ENCODE measurements at places on chromosomes 7 and 10.
A peak's percentile ranks its signal among the peaks of the same experiment; 100 is the strongest.

DNA sequence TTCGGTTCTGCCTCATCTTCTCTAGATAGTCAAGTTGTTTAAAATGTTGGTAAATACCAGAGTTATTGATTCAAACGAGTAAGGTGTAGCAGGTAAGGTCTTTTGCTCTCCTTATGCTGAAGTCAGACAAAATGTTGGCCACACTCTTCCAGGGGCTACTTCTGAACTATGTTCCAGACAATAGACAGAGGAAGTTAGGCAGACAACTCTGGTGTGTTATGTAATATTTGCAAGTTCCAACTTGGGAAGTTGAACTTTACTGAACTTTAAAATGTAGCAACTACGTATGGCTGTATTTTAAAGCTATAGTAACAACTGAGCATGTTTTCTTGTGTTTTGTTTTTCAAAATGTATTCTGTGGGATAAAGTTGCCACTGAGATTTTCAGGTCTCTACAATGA, 125.7 kb upstream of the NEBL start:
- DNase-seq: no peak

DNA sequence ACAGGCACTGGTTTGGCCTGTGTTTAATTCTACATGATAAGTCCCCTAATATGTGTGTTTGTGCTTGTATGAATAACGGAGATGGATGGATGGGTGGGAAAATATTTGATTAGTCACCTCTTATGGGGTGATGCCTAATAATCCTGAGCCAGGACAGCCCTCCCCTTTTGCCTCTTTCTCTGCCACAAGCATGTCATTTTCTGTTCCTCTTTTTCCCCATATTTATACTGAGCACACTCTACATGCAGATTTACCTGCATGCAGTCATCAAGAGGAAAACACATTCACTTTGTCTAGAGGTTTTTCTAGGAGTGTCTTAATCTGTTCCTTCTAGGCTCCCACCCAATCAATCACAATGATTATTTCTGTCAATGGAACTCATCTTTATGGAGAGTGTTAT, 111.6 kb upstream of the TBX20 start:
- no peak for DNase-seq

DNA sequence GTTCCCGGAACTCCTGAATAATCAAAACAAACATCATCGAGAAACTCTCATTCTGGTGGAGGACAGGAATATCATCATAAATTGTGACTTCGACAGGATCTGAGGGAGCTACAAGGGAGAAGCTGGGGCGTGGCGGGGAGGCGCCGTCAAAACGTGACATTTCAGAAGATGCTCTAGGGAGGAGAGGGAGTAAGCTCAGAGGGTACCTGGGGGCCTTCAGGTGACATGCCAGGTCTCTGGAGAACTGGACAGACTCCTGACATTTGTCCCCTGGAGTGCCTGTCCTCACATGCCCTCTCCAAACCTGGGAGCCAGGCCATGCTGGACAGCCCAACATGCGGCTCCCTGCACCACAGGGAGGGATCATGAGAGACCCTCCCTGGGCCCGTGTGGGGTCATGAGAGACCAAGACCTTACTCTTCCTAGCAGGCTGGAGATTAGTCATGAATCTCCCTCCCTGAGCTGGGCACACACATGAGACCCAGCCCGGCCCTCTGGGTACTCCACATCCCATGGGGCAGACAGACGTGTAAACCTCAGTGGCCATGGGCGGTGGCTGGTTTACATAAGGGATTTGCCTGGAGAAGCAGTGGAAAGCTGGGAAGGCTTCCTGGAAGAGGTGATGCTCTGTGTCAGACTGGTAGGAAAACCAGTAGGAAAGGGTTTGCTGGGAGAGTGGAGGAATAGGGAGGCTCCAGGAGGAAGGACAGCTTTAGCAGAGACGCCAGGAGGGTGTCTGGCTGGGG, 81.0 kb downstream of the MYL10 start:
- no peak for DNase-seq

DNA sequence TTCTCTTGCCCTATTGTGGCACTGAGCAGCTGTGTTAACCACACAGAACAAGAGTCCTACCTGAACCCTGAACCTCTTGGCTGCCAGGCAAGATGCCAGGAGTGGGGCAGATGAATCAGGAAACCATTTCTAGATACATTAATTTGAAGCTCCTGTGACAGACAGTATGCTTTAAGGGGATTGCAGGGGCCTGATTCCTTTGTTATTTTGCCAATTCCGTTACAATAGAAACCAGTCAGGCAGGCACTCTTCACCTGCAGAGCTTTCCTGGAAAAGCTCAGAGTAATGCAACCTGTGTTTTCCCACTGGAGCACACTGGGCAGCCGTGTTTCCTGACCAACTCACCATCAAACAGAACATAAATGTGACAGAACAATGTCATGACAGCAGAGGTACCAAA, 233.1 kb downstream of the BMPER start:
- DNase-seq: no peak

DNA sequence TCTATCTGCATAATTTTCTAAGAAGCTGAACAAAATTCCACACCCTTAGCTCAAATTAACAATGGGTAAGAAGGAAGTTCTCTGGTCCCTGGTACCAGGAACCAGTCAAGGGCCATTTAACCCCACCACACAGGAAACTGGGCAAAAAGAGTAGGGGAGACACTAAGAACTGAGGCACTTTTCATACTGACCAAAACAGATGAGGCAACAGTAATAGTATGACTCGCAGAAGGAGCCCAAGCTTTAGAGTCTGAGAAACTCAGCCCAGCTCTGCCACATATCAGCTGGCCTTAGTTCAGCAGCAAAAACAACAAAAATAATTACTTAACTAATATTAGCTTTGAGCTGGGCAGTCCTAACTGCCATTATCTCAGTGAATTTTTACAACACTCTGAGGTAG, 221.2 kb downstream of the FAM107B start:
- DNase-seq: no peak

DNA sequence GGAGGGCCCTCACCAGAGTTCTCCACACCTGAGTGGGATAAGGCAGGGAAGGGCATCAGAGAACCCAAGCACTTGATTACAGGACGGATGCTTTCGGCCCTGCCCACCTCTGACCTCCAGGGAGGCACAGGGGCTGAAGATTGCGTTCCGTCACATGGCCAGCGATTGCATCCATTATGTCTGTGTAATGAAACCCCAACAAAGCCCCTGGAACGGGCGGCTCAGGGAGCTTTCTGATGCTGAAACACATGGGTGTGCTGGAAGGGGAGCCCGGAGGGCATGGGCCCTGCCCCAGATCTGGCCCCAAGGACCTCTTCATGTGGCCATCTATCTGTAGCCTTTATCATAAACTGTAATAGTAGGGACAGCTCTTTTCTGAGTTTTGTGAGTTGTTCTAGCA, 117.2 kb downstream of the PTPN20 start:
- no peak for DNase-seq

- DNase-seq: peak; percentile 82
Observed at GRCh38 chr10:119253433-119254174, 46.2 kb downstream of the GRK5 start.

DNA sequence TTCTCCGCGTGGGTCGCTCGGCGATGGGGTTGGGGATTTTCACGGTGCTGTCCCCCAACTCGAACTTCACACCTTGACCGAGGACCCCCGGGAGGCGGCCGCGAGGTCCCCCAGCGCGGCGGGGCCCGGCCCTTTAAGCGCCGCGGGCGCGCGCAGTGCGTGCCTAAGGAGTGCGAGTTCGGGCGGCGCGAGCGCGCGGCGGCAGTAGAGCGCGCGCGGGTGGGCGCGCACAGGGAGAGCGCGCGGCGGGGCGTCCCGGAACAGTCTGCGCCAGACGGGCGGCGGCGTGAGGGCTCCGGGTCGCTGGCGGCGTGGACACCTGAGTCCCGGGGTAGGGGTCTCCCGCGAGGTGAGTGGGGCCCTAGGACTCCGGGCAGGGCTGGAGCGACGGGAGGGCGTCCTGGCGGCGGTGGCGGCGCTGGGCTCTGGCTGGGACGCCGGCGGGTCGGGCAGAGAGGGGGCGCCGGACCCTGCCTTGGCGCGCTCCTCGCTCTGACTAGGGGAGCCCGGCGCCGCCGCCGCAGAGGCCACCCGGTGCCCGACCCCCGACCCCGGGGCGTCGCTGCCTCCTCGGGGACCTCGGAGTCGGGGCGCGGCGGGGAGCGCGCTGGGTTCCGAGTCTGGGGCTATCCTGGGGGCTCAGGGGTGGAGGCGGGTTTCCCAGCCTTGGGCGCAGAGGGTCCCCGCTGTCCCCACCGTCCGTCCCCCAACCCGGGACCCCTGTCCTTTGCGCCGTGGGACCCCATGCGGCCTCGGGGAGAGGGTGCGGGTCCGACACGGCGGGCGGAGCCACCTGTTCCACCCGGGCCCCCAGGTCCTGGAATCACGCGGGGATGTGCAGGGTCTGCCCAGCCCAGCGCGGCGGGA, at the start of gene PROSER2:
Gene PROSER2 (plus strand): TSS at position 235 of the 867 bp plus-strand sequence. CDS start 28,722 bp downstream, outside the sequence.
- peak; percentile 90 for DNase-seq

DNA sequence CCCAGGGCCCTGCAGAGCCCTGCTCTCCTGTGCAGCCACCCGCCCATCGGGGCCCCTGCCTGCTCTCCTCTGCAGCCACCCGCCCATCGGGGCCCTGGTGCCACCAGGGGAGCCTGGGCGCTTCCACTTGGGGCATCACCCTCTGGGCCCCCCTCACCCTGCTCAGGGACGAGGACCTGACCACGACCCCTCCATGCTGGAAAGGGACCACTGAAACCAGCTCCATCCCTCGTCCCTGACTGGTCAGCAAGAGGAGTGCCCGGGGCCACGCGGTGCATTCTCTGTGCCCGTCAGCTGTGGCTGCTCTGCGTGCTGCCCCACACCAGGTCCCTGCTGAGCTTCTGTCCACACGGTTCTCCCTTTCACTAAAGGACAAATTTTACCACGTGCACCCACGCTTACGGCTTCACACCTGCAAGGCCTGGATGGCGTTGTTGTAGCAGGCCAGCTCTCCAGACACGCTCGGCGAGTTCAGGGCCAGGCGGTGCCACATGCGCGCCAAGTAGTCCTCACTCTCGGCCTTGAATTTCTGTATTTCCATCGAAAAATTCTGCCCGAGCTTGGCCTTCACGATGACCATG, 57.6 kb downstream of the CFAP46 start:
- DNase-seq: no peak

DNA sequence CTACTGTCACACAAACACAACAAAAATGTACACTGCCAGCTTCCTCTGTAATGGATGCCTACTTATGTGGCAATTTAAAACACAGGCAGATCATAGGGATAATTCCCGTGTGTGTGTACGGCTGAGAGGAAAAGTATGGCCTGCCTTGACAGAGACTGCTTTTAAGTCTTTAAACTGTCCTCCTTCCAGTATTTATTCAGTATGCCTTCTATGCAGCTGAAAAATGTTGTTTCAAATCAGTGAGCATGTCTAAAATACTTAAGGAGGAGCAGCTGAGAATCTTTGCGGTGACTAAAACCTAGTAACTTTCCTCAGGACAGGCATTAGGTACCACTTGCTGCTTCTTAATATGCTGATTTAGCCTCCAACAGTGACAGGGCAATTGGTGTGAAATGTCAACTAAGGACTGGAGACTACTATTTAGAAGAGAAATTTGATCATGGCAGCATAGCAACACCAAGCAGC, 126.3 kb downstream of the CACNA2D1 start:
- no peak for DNase-seq

DNA sequence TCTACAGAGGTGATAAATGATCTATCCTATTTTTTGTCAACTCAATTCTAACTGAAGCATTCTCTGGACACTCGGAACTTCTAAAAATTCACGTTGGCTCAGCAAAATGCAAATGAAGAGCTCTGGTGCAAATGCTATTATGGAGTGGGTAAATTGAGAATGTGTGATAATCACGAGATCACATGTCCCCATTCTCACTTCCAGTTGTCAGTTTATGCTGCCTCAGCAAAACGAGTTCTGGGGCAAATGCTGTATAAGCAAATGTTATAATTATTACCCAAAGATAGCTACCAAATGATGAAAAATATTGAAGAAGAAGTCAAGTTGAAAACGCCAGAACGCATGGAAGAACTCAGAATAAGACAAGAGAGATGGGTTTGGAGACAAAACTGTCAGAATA, 29.4 kb downstream of the AKR1B1 start:
- DNase-seq: no peak

GRCh38 chr10:74424565-74424964, 273.5 kb downstream of the ADK start:
- no peak for DNase-seq

- no peak for DNase-seq
Observed at GRCh38 chr10:129793996-129794395, 170.1 kb downstream of the EBF3 start.

DNA sequence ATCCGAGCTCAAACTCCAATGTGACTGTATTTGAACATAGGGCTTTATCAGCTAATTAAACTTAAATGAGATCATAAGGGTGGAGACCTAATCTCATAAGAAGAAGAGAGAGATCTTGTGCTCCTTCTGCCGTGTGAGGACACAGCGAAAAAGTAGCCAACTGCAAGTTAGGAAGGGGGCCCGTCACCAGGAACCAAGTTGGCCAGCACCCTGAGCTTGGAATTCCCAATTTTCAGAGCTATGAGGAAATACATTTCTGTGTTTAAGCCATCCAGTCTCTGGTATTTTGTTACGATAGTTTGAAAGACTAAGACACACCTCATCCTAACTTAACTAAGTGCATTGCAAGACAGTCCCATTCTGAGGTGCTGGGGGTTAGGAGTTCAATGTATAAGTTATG, 14.1 kb upstream of the WDR86 start:
- no peak for DNase-seq

- no peak for DNase-seq
Observed at GRCh38 chr7:141359262-141359661, 191.9 kb upstream of the AGK start.

DNA sequence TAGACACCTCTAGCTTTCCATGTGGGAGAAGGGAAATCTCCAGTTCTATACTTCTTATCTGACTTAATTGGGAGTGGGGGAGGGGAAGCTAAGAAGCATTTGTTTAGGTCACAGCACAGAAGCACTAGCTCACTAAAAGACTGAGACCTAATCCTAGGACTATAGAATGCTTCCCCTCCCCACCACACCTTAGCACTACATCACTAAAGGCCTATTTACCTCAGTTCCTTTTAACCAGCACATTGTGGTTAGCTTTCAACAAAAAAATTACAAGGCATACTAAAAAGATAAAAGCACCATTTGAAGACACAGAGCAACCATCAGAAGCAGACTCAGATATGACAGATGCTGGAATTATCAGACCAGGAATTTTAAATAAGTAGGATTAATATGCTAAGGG, 53.8 kb upstream of the ADRA2A start:
- no peak for DNase-seq

- no peak for DNase-seq
Observed at GRCh38 chr10:35940141-35941041, 298.3 kb upstream of the FZD8 start.

DNA sequence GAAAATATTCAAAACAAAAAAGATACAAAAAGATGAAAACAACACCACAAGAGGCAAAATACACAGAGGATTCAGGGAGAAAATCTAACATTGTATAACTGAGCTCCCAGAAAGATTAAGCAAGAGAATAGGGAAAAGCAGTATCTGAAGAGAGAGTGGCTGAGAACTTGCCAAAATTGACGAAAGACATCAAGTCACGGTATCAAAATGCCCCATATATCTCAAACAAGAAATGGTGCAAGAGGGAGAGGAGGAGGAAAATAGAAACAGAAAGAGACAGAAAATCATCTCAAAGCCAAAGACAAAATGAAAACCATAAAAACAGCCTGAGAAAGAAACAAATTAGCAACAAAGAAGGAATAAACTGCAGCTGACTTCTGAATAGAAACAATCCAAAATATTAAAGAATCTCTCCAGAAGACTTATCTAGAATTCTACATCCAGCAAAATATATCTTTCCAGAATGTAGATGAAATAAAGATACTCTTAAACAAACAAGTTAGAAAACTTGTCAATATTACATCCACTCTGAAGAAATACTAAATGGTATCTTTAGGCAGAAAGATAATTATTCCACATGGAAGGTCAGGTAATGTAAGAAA, 5.5 kb downstream of the USP6NL start:
- DNase-seq: no peak

GRCh38 chr10:94027197-94027596, 33.5 kb downstream of the PLCE1 start:
- DNase-seq: no peak
